MCF 10A (cell line): ENCODE measurements at places on chromosomes 13 and 19. TPM values are rescaled to one million over a fixed set of nuclear protein-coding genes. Genes with fewer than 3 reads are reported as not detected.
A peak's percentile ranks its signal among the peaks of the same experiment; 100 is the strongest.

GRCh38 chr13:99363391-99363790, 56.2 kb upstream of the GPR183 start:
- DNase-seq = no peak

DNA sequence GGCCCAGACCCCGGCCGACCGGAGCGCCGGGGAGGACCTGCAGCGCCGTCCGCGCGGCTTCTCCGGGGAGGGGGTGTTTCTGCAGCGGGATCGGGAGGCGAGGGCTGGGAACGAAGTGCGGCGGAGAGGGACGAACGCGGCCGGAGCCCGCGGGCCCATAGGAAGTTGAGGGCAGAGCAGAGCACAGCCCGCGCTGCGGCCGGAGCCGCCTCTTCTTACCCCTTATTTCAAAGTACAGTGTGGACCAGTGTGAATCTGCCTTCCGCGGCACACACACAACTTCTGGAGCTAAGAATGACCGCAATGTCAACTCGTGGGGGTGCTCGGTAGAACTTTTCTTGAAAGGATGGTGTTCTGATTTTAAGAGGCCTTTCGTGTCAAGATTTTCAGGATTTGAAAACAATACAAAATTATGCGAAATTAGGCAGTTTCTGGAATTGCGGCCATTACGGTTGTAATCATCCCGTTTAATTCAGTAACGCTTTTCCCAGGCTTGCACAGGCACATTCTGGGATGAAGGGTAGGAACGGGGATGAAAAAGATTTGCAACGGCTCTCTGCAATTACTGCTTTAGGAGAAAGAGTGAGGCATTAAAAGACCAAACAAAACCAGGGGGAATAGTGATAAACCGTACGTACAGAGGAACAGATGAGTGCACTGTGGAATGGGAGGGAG, 821 bp downstream of the TDRD3 start:
- DNase-seq = peak; percentile 49

DNA sequence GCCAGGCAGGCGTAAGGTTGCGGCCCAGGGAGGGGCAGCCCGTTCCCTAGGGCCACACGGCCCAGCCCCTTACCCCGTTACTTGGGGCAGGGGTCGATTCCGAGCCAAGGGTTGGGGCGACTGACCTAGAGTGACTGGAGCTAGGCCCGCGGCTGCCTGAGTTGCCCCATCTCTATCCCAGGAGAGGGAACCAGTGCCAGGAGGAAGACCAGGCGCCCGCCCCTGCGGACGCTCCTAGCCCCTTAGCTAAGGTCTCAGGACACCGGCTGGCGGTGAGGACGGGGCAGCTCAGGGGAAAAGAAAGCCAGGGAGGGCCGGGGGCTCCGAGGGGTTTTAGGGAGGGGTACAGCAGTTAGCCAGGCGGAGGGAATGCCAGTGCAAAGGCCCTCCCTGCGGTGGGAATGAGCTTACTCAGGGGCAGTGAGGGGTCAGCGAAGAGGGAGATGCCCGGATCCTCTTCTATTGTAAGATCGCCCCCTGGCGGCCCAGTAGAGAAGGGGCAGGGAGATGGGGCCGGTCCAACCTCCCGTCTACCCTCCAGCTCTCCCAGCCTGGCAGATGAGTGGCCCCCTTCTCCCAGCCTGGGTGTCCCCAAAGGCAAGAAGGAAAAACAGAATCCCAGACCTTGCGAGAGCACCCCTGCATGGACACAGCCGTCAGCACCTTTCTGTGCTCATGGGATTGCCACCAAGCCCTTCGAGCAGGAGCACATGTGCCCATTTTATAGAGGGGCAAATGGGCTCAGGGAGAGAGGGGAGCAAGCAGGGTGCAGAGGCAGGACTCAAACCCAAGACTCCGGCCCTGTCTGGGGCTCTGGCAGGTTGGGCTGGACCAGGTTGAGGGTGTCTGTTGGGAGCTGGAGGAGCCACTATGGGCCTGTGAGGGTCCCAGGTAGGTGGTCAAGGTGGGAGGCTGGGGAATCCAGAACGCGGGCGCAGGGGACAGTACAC, 16.3 kb downstream of the CILP2 start:
- DNase-seq = peak; percentile 66

- DNase-seq = no peak
Observed at GRCh38 chr13:49254007-49254406, 6.3 kb downstream of the CDADC1 start.

- DNase-seq = no peak
Observed at GRCh38 chr19:39177736-39178135, 19.0 kb upstream of the NCCRP1 start.

GRCh38 chr19:6700586-6701316, 19.7 kb downstream of the C3 start:
- no peak for DNase-seq

ZNF136 gene
- total RNA-seq = 3.7 and 4.3 TPM in 2 replicates

DCLK1 gene
- total RNA-seq = 0.44 and 1.4 TPM in 2 replicates

PALM gene
- 0.44 TPM in 1 of 2 replicates, not detected in the other for total RNA-seq

ZNF470 gene
- not detected in 2 replicates for total RNA-seq

KLF1 gene
- total RNA-seq = not detected in 2 replicates
